ENCODE measurements at places on chromosomes 4 and X.

DNA sequence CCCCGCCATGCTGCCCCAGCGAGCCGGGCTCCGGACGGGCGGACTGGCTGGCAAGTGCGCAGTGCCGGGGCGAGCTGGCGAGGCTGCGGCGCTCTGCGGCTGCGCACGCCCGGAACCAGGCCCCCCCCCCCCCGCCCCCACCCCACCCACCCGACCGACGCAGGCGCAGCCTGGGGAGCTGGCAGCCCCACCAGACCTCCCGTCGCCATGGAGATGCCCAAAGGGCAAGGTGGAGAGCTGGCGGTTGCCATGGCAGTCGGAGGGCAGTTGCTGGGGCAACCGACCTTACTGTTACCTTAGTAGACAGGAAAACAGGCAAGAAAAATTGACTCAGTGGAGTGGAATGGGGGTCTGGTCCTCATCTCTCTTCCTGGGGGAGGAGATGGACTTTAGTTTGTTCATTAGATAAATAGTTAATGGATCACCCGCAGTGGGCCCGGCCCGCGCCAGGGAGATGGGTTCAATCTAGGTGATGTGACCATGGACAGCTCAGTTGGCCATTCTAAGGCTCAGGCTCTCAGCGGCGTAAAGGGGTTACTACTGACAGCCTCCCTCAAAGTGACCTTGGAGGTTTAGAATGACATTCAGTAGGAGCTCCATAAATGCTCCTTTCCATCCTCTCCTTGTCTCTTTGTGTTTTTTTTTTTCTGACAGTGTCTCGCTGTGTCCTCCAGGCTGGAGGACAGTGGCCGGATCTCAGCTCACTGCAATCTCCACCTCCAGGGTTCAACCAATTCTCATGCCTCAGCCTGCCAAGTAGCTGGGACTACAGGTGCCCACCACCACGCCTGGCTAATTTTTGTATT is at the start of gene PCSK1N:
Gene PCSK1N, minus strand, starts transcription at position 87 of the 806 bp plus-strand sequence. Its CDS starts 78 bp downstream, at position 9.
- no peak for DNase-seq
- peak within 1 kb of the TSS; percentile 92 for H3K4me3 ChIP-seq
- peaks cover 14% of the 10 kb centered on the region for H3K27me3 ChIP-seq
- peaks cover 13% of the 10 kb centered on the region for H3K4me1 ChIP-seq
- peaks cover 6% of the 10 kb centered on the region for H3K36me3 ChIP-seq
- H3K27ac ChIP-seq: peak within 1 kb of the TSS; percentile 48

DNA sequence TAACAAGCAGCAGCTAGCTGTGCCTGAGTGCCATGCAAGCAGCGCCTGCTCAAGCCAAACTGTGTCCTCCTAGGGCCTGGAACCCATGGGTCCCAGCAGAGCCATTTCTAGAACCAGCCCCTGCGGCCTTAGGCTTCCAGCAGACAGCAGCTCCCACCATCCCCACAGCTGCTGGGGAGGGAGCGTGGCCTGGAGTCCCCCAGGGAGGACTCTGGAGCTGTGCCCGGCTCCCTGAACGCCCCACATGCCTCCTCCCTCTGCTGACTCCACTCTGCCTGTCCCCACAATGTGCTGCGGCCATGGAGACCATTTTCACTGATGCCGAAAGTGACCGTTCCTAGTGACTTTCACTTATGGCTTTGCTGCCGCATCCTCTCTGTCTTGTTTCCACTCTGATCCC is 45.9 kb downstream of the GAK start:
- no peak for DNase-seq
- peaks cover 8% of the 10 kb centered on the region for H3K27me3 ChIP-seq
- peak overlapping the region; percentile 77 for H3K4me3 ChIP-seq
- peaks cover 5% of the 10 kb centered on the region for H3K4me1 ChIP-seq
- peak overlapping the region; percentile 68 for H3K27ac ChIP-seq

DNA sequence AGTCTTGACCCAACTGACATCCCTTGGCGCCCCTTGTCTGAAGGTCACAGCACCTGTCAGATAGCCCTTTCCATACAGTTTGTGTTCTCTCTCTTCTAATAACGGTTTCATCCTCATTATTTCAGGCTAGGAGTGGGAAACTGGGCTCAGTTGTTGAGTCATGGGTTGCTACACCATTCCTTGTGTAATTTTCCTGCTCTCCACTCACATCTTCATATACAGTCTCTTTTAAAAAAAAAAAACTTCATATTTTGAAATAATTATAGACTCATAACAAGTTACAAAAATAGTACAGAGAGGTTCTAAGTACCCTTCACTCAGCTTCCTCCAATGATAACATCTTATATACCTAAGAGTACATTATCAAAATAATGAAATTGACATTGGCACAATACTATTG is 60.2 kb upstream of the GRPR start:
- no peaks in the 10 kb centered on the region for H3K4me1 ChIP-seq
- no peak overlapping the region for H3K27ac ChIP-seq
- H3K27me3 ChIP-seq: no peaks in the 10 kb centered on the region
- no peak for DNase-seq
- H3K36me3 ChIP-seq: no peaks in the 10 kb centered on the region

DNA sequence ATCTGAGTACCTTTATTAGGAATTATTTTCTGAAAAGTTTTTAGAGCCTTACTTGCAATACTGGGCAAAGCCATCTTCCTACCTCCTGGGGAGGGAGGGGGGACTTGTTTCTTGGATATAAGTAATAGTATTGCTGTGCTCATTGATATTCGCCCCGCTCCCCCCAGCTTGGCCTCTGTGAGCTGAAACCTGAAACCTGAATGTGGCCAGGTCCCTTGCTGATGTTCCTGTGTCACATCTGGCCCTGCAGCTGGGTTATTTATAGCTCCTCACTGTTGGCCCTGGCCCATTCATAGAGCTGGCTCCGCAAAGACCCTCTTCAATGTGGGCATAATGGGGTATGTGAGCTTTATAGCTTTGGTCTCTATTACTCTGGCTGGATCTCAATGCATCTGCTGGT is 59.5 kb downstream of the FRMPD3 start:
- no peak overlapping the region for H3K27ac ChIP-seq
- peaks cover 3% of the 10 kb centered on the region for H3K36me3 ChIP-seq

DNA sequence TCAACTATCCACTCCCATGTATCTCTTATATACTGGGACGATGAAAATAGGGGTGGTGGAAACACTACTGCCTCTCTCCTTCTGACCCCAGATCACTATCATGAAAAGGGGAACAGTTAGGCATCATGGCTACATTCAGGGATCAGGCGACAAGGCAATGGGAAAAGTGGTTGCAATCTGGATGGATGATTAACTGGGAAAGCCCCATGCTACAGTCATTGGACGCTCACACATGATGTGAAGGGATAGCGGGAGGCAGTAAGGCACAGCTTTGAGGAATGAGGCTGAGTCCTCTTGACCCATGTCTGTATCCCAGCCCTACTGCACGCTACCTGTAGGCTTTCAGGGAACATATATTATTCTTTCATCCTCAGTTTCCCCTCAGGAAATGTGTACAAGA is 10.2 kb downstream of the GASK1B start:
- no peak for DNase-seq
- peaks cover 15% of the 10 kb centered on the region for H3K36me3 ChIP-seq
- H3K4me3 ChIP-seq: no peak overlapping the region
- peaks cover 2% of the 10 kb centered on the region for H3K27me3 ChIP-seq
- peaks cover 73% of the 10 kb centered on the region for H3K4me1 ChIP-seq

- H3K27ac ChIP-seq: no peak overlapping the region
- no peaks in the 10 kb centered on the region for H3K27me3 ChIP-seq
- H3K4me3 ChIP-seq: no peak overlapping the region
- no peaks in the 10 kb centered on the region for H3K4me1 ChIP-seq
Observed at GRCh38 chr4:144799486-144799885, 153.5 kb downstream of the HHIP start.

DNA sequence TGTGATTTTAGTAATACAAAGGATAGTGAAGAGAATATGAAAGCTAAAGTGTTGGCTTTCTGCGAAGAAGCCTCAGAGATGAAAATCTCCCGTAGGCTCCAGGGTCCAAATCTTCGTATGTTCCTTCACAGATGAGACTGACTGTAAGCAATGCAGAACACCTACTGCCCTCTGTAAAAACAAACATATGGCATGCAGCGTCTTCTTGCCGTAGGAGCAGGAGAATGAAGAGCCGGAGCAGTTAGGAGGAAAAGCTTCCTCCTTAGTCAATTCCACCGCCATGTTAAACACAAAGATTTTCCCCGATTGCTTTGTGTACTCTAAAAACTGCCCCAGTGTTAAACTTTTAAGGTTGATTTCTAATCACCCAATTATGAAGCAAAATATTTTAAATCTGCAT is 22.5 kb downstream of the RWDD4 start:
- H3K4me1 ChIP-seq: peaks cover 28% of the 10 kb centered on the region
- peak overlapping the region; percentile 80 for H3K27ac ChIP-seq
- H3K36me3 ChIP-seq: no peaks in the 10 kb centered on the region
- H3K27me3 ChIP-seq: peaks cover 8% of the 10 kb centered on the region
- DNase-seq: no peak

Data from endothelial cell (in vitro differentiated cells).